ENCODE measurements at places on chromosomes 7 and 10.
A peak's percentile ranks its signal among the peaks of the same experiment; 100 is the strongest.

DNA sequence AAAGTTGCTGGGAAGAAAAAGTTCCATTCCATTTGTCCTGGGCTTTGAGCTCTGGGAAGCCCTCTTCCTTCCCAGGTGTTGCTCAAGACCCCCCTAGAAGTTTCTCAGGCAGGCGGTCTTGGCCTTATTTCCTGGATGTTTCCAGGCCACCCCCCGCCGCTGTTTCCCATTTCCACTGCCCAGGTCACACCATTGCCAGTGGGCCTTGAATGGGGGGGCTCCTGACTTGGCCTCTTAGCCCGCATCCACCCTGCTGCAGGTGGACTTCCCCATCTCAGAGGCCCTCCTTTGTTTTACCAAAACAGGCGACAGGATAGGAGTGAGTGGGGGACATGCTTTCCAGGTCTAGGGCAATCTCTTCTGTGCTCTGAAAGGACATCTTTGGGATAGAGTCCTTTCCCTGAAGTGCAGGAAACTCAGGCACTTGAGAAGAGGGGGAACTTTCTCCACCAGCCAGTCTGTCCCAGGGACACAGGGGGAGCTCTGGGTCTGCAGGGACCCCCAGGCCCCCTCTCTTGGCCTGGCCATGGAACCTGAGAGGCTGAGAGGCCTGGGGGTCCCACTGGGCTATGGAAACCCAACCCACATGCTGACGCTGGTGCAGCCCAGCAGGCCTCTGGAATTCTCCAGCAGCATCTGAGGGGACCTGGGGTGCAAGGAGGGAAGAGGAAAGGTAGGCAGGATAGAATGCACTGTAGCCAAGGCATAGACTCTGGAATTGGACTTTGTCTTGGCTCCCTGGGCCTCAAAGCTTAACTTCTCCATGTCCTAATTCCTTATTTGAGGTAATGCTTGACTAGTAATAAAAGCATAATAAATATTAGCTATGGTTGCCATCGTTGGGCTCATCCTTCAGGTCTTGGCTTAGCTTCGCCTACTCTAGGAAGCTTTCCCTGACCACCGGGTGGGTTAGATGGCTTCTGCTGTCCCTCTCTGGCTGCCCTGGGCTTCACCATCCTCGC is 17.6 kb downstream of the NEURL1 start:
- no peak for DNase-seq

DNA sequence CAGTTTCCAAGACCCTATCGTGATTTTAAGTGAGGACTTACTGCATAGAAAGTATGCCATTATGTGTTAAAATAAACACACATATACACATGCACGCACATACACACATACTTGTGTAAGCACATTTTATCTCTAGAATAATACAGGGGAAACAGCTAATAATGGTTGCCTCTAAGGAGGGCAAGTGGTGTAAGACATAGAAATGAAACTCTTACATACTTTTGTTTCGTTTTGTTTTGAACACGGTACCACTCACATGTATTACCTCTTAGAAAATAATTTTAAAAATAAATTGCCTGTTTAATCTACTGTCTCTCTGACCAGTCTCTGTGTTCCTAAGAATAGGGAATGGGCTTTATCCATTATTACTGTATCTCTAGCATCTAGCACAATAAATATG is 49.2 kb downstream of the HERPUD2 start:
- no peak for DNase-seq

GRCh38 chr10:132447446-132448247 is 50.6 kb downstream of the PWWP2B start:
- DNase-seq = peak; percentile 94

DNA sequence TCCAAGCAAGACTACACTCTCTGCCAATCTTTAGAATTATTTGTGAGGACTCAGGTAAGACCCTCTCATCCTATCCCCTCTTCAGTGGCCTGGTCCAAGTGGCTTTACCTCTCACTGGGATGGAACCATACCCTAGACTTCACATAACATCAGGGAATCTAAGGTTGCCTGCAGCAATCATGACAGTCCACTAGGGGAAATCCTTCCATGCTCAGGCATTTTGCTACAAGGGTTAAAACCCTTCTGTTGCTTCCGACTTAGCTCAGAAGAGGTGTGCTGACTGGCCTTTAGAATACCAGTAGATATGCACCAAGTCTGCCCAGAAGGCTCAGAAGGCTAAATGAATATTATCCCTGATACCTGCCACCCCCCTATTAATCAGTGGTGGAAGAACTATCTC is 24.9 kb upstream of the NPS start:
- no peak for DNase-seq

DNA sequence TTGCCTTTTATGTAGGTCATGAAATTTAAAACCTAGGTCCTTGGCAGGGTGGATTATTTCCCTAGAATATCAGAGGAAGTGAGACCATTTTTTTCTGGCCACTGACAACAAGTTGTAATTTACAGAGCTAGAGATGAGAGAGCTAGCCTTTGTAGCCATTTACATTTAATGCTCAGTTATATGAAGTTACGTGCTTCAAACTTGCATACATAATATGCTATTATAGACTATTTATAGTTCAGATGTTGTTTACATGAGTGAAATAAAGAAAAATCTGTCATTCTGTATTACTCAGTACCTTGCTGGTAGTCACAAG is 234.9 kb upstream of the MBL2 start:
- no peak for DNase-seq

DNA sequence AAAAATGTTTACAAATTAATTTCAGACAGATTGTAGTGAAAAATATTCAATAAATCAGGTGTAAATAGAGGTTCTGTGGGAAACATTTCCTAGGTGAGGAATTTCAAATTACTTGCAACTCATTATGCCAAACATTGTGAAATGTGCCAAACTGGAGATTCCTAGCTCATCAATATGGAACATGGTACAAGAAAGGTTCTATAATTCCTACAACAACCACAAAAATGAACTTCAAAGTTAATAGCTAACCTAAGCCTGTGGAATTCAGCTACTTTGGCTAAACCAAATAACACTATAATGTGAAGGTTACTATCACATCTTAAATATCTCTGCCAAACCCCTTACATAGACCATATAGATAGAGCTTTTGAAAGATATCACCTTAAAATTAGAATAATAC is 223.3 kb upstream of the HGF start:
- DNase-seq = no peak

DNA sequence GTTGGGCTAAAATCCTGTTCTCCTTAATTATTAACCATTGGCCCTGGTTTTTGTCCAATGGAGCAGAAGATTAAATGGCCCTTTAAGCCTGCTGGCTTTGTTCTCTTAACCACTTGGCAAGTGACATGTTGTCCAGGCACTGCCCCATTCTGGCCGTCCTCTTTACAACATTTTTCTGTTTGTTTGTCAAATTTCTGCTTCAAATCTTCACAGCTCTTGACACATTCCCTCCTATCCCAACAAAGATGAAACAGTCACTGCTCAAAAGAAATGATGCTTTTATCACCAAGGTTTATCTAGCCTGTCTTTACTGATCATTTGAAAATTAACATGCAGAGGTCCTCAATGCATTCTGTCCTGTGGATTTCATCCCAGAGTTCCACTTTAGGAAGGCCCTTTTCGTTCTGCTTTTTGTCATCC is 700.4 kb downstream of the KCNMA1 start:
- no peak for DNase-seq

DNA sequence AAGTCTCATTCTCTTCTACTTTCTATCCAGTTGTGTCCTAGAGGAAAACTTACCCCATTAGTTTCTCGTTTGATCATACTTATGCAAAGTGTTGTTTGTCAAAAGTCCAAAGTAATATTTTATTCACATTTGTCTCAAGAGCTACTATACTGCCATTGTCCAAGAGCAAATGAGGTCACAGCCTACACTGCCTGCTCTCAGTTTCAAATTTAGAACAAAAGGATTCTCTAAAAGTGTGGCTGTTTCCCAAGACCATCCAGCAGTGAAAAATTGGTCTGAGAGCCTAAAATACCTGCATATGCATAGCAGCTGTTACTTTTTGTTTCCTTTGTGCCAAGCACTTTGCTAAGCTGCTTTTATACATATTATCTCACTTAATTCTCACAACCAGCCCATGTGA is 439.5 kb upstream of the NFE2L3 start:
- DNase-seq = no peak

DNA sequence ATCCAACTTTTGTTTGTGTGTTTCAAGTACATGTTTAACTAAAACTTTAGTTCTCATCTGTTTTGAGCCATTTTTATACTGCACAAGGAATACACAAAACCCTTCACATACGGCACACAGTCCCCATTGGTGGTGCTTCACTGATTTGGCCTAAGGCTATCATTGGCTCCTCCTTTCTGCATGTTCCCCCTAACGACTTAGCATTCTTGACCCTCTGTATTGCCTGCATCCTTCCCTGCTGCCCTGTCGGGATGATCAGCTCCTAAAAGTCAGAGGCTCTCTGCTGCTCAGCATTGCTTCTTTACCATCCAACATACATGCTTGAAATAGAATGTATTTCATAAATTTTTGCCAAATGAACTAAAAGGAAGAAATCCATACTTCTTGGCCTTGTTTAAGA is 111.4 kb upstream of the ABCB5 start:
- DNase-seq = no peak

- DNase-seq = peak; percentile 86
These were observed 16.4 kb downstream of the PALD1 start for GRCh38 chr10:70494966-70495365.

- no peak for DNase-seq
These were observed 45.6 kb downstream of the CHRM2 start for GRCh38 chr7:136914016-136914415.

DNA sequence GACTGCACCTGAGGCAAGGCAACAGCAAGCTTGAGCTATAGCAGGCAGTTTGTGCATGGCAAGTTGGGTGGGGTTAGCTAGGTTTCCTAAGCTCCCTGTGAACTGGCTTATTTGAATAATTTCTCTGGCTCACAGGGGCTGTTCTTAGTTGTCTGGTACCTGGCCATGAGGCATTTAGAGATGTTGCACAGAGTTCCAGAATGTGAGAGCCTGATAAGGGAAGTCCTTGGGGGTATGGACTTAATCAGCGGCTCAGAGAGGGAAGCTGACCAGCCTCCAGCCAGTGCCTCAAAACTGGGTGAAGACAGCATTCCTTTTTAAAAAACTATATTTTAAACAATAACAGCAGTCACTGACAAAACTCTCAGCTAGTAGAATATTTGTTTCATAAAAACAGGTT is 307.4 kb downstream of the FZD1 start:
- DNase-seq = no peak

DNA sequence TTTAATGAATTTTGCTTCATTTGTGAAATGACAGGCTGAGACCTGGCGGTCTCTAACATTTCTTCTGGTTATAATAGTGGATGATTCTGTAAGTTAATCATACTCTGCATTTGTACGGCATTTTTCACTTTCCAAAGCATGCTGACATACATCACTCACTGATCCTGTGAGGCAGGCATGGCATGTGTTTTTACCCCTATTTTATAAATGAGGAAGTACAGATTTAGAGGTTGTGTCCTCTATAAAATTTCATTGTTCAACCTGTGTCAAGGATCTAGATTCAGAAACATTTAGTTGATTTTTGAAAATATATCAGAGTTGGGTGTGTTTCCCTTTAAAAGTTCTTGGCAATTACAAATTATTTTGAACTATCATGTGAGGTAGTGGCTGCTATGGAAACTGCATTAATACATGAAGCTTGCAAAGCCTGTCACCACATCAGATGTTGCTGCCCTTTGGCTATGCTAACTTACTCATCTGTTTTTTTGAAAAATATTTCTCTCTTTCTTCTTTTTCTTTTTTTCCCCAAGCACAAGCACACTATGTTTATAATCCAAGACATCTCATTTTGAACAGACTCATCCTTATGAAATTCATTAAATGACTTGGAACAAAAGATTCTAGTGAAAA is 172.7 kb downstream of the GNAI1 start:
- DNase-seq = peak; percentile 13

DNA sequence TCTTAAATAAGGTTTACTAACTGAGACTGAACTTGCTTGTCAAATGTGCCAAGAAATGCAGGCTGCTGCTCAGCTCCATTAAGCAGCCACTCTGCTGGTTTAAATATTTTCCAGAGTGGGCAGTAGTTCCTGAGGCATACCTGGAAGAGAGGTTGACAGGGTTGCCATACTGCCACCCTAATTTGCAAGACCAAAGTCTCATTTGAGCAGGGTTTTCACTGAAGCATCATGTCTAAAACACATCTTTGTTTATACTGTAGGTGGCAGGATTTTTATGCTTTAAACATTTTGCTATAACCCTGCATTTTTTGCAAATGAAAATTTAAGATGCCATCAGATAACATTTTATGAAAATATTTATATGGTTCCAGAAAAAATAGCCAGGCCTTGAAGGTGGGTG is 618.0 kb upstream of the LRRTM3 start:
- peak; percentile 39 for DNase-seq

- no peak for DNase-seq
These were observed 4.3 kb upstream of the GIMAP5 start for GRCh38 chr7:150732786-150733481.

DNA sequence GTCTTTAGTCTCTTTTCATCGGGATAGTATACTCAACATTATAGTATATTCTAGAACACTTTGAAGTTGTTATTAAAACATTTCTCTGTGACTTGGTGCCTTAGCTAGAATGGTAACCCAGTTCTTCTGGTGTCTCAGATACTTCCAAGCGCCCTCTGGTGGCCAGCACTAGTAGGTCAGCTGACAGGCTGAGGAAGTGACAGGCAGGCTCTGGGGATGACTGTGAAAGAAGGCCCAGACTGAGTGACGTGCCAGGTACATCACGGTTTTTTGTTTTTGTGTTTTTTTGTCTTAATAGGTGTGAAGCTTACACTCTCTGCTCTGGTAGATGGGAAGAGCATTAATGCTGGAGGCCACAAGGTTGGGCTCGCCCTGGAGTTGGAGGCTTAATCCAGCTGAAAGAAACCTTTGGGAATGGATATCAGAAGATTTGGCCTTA is 5.1 kb downstream of the COMTD1 start:
- peak; percentile 97 for DNase-seq

GRCh38 chr10:70549962-70550458 is 52.5 kb downstream of the PRF1 start:
- peak; percentile 70 for DNase-seq

- DNase-seq = no peak
These were observed 13.3 kb downstream of the LAT2 start for GRCh38 chr7:74222851-74223710.

DNA sequence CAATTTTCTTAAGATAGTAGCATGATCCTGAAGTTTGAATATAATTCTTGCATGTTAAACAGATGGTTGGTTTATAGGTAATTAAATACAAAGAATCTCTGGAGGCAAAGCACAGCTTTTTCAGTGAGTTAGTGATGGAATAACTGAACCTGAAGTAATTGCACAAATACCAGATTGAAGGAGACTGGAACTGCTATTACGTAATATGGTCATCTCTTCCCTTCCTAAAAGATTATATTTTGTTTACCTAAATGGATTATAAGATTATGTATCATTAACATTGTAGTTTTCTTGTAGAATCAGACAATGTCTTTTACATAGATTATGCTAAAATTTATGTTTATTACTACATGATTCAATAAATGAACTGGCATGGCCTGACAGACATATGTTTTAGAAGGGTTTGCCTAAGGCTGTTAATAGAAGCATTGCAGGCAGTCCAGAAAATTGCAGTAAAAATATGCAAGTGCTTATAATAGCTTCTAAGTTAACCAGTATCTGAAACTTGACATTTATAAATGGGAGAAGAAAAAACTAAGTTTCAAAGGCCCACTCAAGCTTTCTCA is 35.8 kb upstream of the GPR37 start:
- DNase-seq = no peak

All from Kasumi-1 (cell line).